CD14-positive monocyte (primary cell): ENCODE measurements at places on chromosomes 6 and 20. TPM values are rescaled to one million over a fixed set of nuclear protein-coding genes. Genes with fewer than 3 reads are reported as not detected.

The TRIM15 gene
- not detected for polyA plus RNA-seq

DNA sequence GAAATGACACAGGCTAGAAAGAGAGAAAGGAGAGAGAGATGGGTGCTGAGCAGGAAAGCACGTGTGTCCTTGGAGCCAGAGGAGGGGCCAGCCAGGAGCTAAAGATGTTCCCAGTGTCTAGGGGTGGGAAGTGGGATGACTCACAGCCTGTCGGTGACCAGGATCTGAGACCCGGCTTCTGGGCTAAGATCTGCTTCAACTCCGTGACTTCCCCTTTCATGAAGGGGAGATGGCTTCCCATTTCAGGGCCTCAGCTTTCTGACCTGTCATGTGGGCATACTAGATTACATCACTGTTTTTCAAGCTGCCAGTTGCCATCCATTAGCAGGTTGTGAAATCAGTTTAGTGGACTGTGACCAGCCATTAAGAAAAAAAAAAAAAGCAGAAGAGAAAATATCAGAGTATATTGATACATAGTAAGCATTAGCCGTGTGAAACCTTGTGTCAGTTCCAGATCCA, 5.4 kb downstream of the TGM3 start:
- H3K4me3 ChIP-seq = no peak overlapping the region
- peak overlapping the region; percentile 97 for H3K27ac ChIP-seq
- peaks cover 46% of the 10 kb centered on the region for H3K4me1 ChIP-seq
- H3K36me3 ChIP-seq = no peaks in the 10 kb centered on the region
- no peaks in the 10 kb centered on the region for H3K27me3 ChIP-seq

The DPPA5 gene
- polyA plus RNA-seq = not detected in 2 replicates

- peak; percentile 51 for DNase-seq
- no peak within 1 kb of the TSS for H3K27ac ChIP-seq
- peaks cover 22% of the 10 kb centered on the region for H3K27me3 ChIP-seq
- no peaks in the 10 kb centered on the region for H3K36me3 ChIP-seq
Measured at GRCh38 chr6:125153391-125154117, at the start of gene TPD52L1. Gene TPD52L1 (plus strand): TSS chr6:125153773. CDS start chr6:125153952, 179 bp downstream.

GRCh38 chr20:64196847-64197306, 32.6 kb downstream of the MYT1 start:
- DNase-seq = no peak
- H3K27ac ChIP-seq = no peak overlapping the region
- no peaks in the 10 kb centered on the region for H3K36me3 ChIP-seq
- no peaks in the 10 kb centered on the region for H3K4me1 ChIP-seq
- H3K4me3 ChIP-seq = no peak overlapping the region

- H3K4me1 ChIP-seq = no peaks in the 10 kb centered on the region
- no peaks in the 10 kb centered on the region for H3K27me3 ChIP-seq
- no peaks in the 10 kb centered on the region for H3K36me3 ChIP-seq
- no peak for DNase-seq
- H3K4me3 ChIP-seq = no peak overlapping the region
- no peak overlapping the region for H3K27ac ChIP-seq
Measured at GRCh38 chr20:45776931-45777330, 14.8 kb downstream of the WFDC3 start.

The FKBP1C gene
- polyA plus RNA-seq = 0.27 and 0.38 TPM in 2 replicates

- DNase-seq = no peak
- no peaks in the 10 kb centered on the region for H3K4me1 ChIP-seq
- H3K27ac ChIP-seq = no peak overlapping the region
- no peaks in the 10 kb centered on the region for H3K27me3 ChIP-seq
- no peak overlapping the region for H3K4me3 ChIP-seq
Measured at GRCh38 chr6:143003676-143004075, 57.0 kb upstream of the AIG1 start.

DNA sequence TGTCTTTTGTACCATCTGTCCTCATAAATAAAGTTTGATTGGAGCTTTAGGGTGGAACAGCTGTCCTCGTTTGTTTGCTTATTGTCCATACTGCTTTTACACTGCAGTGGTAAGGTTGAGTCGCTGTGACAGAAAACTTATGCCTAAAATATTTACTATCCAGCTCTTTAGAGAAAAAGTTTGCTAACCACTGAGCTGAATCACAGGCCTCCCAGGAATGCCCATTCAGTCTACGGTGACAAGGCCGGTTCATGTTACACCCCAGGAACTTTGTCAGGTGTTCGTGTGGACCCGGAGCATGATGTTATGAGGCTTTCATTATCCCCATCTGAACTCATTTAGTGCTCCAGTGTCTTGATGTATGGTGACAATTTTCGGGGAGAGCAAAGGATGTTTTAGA, 401.1 kb downstream of the SAMD5 start:
- H3K27me3 ChIP-seq = no peaks in the 10 kb centered on the region
- H3K4me1 ChIP-seq = no peaks in the 10 kb centered on the region
- no peak overlapping the region for H3K4me3 ChIP-seq
- H3K36me3 ChIP-seq = no peaks in the 10 kb centered on the region
- no peak for DNase-seq
- H3K27ac ChIP-seq = no peak overlapping the region

The JAG1 gene
- polyA plus RNA-seq = 0.85 TPM

- H3K4me1 ChIP-seq = no peaks in the 10 kb centered on the region
- no peak for DNase-seq
- no peaks in the 10 kb centered on the region for H3K27me3 ChIP-seq
- no peak overlapping the region for H3K4me3 ChIP-seq
- no peak overlapping the region for H3K27ac ChIP-seq
Measured at GRCh38 chr6:152922706-152923105, 60.1 kb downstream of the FBXO5 start.

The PPP1R16B gene
- polyA plus RNA-seq = 1.1 TPM

The TMEM200A gene
- not detected for polyA plus RNA-seq

DNA sequence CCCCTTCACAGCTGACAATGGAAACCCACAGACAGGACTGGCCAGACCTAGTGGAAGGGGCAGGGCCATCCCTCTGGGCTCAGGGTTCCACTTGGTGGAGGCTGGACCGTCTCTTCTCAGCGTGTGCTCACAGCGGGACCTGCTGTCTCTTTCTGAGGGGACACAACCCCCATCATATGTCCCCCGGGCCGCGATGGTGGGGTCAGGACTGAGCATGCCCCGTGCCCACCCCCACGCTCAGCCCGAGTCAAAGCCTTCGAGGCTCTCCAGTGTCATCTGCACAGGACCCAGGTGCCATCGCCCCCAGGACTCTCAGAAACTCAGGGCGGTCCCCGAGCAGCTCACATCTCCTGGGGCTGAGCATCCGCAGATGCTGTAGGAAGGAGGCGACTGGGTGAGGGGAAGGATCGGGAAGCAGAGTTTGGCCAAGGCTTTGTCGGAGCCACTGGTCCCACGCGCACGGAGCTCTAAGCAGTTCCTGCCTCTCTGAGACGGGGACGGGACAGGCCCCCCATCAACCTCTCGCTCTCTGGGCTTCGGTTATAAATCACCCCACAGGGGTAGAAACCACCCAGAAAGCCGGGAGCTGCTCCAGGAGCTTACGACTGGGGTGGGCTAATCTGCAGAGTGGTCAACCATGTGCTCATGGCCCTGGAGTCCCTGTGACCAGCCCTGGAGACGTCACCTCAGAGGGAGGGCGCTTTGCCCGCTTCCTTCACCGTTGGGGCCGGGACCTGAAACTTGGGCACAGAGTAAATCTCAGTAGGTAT, 183.4 kb upstream of the SULF2 start:
- H3K36me3 ChIP-seq = no peaks in the 10 kb centered on the region
- peaks cover 8% of the 10 kb centered on the region for H3K4me1 ChIP-seq
- no peaks in the 10 kb centered on the region for H3K27me3 ChIP-seq
- H3K4me3 ChIP-seq = no peak overlapping the region
- DNase-seq = no peak
- H3K27ac ChIP-seq = no peak overlapping the region

DNA sequence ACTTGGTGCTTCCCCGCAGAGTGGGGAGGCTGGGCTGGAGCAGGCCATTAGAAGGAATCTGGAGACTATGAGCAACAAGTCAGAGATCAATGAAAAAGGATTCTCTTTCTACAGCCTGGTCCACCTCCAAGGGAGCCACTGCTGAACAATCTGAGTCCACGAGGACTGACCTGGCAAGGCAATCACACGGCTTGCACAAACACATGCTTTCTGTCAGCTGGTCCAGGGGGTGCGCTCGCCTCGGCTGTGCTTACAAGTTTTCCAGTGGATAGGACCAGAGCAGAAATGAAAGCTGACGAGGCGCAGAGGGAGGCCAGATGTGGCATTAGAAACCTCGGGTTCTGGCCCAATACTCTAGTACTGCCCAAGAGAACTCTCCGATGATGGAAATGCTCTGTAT, 18.1 kb downstream of the KCNK5 start:
- H3K36me3 ChIP-seq = no peaks in the 10 kb centered on the region
- H3K27me3 ChIP-seq = no peaks in the 10 kb centered on the region
- peaks cover 53% of the 10 kb centered on the region for H3K4me1 ChIP-seq
- DNase-seq = no peak
- no peak overlapping the region for H3K27ac ChIP-seq
- no peak overlapping the region for H3K4me3 ChIP-seq

The XKR7 gene
- polyA plus RNA-seq = not detected

- DNase-seq = no peak
- no peak overlapping the region for H3K27ac ChIP-seq
- no peaks in the 10 kb centered on the region for H3K27me3 ChIP-seq
- peaks cover 11% of the 10 kb centered on the region for H3K4me1 ChIP-seq
- no peaks in the 10 kb centered on the region for H3K36me3 ChIP-seq
Measured at GRCh38 chr6:26121141-26122004, 34.1 kb downstream of the HFE start.

GRCh38 chr6:24415753-24416152, 13.0 kb downstream of the MRS2 start:
- no peak for DNase-seq
- H3K27me3 ChIP-seq = no peaks in the 10 kb centered on the region
- H3K27ac ChIP-seq = no peak overlapping the region
- no peaks in the 10 kb centered on the region for H3K4me1 ChIP-seq
- no peak overlapping the region for H3K4me3 ChIP-seq

- no peaks in the 10 kb centered on the region for H3K27me3 ChIP-seq
- H3K4me3 ChIP-seq = no peak overlapping the region
- no peak overlapping the region for H3K27ac ChIP-seq
- H3K36me3 ChIP-seq = peaks cover 47% of the 10 kb centered on the region
- H3K4me1 ChIP-seq = no peaks in the 10 kb centered on the region
- no peak for DNase-seq
Measured at GRCh38 chr20:3828798-3829197, 8.5 kb downstream of the AP5S1 start.

DNA sequence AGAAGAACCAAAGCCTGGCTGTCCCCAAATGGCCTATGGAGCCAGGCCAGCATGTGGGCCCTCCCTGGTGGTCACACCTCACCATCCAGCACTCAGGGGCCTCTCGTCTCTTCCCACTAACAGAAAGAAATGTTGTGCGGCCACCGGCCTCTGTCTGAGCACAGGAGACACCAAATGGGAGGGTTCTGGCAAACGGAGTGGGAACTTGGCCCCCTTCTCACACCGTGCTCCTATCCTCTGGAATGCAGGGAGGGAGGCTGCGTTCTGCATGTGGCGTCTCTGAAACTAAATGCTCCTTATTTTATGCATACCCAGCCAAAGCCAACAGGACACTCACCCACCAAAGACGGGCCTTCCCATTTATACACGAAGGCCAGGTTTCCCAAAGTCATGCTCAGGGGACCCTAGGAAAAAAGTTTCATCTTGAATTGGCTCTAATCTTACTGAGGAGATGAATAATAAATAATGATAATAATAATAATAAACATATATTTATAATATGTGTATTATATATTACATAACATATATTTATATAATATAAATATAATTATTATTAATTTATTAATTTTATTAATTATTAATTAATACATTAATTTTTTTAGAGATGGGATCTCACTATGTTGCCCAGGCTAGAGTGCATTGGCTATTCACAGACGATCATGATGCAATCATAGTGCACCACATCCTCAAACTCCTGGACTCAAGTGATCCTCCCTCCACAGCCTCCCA, 102.4 kb downstream of the FOXF2 start:
- no peaks in the 10 kb centered on the region for H3K36me3 ChIP-seq
- DNase-seq = no peak
- H3K27ac ChIP-seq = no peak overlapping the region
- no peak overlapping the region for H3K4me3 ChIP-seq
- H3K4me1 ChIP-seq = no peaks in the 10 kb centered on the region
- no peaks in the 10 kb centered on the region for H3K27me3 ChIP-seq

DNA sequence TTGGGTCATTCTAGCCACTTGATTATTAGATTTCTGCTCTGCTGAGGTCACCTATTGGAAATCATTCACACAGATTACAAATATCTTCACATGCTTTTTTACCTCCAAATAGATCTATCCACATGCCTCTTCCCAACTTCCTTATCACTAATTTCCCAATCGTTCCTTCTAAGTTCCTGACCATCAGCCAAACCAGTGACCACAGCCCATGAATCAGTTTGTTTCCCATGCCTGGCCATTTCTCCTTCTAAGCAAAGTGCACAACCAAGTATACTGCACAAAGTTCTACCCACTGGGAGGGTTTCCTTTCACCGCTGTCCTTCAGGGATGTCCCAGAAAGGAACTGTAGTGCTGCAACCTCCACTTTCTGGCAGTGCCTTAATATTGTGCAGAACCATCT, 140.5 kb upstream of the SYNDIG1 start:
- H3K36me3 ChIP-seq = no peaks in the 10 kb centered on the region
- H3K4me1 ChIP-seq = no peaks in the 10 kb centered on the region
- H3K27ac ChIP-seq = no peak overlapping the region
- DNase-seq = no peak

GRCh38 chr6:111745186-111745585, 128.1 kb downstream of the FYN start:
- H3K4me3 ChIP-seq = no peak overlapping the region
- no peaks in the 10 kb centered on the region for H3K36me3 ChIP-seq
- no peak for DNase-seq
- no peak overlapping the region for H3K27ac ChIP-seq
- no peaks in the 10 kb centered on the region for H3K4me1 ChIP-seq
- no peaks in the 10 kb centered on the region for H3K27me3 ChIP-seq

DNA sequence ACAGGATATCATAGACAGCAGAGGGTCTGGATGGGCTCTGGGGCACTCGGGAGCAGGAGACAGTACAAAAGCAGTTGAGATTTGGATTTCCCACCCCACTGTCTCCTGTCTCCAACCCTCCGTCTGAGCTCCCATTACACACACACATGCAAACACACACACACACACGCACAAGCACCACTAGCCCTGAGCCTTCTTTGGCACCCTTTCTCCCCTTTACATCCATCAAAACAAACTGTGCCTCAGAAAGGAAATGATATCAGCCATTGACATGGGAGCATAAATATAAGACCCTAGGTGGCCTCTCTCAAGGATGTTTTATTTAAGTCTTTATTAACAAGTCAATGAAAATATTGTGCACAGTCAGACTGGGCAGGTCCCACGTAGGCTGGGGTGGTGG, 17.5 kb downstream of the TTBK1 start:
- no peak for DNase-seq
- H3K4me1 ChIP-seq = no peaks in the 10 kb centered on the region
- no peaks in the 10 kb centered on the region for H3K36me3 ChIP-seq
- no peaks in the 10 kb centered on the region for H3K27me3 ChIP-seq
- H3K27ac ChIP-seq = no peak overlapping the region
